Left kidney (tissue), 8 donors: ENCODE measurements at places on chromosomes 1 and 21. TPM values are rescaled to one million over a fixed set of nuclear protein-coding genes. Genes with fewer than 3 reads are reported as not detected.

DNA sequence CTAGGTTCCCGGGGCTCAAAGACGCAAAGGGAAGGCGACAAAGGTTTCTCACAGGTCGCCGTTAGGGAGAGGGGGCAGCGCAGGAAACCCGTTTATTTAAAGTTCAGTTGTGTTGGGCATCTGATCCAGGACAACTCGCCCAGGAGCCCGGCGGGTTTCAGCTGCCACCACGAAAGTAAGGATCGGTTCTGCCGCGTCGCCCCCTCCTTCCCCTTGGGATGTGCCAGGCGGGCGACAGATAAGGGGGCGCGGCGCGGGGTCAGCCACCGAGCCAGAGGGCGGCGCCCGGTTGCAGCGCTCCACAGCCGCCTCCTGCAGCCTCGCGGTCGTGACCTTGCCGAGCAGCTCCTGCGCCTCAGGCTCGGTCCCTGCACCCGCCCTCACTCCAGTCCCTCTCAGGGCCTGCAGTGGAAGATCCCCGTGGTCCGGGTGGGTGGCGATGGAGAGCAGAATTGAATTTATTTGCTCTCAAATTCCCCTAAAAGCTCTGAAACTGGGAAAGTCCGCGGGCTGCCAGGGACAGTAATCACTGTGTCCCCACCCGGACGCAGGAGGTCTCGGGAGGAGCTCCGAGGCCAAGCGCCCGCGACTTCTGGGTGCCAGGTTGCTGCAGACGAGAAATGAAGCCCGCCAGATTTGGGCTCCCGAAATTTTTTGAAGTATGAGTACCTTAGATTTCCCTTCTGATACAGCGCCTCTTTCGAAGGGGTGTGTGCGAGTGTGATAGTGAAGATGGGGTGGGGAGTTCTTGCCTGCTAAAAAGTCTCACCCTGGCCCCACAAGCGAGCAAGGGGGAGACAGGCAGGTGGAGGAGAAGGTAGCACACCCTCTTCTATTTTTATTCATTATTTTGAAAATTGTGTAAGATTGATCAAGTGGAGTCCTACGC, 28.4 kb upstream of the NFIA start:
- no peak for DNase-seq

- no peak for DNase-seq
These were observed 224.4 kb upstream of the POU3F1 start for GRCh38 chr1:38270849-38271633.

GRCh38 chr1:160519642-160520435, 3.2 kb downstream of the SLAMF6 start:
- DNase-seq, result no peak

GRCh38 chr1:55939866-55940265, 639.5 kb downstream of the PLPP3 start:
- DNase-seq, result no peak

DNA sequence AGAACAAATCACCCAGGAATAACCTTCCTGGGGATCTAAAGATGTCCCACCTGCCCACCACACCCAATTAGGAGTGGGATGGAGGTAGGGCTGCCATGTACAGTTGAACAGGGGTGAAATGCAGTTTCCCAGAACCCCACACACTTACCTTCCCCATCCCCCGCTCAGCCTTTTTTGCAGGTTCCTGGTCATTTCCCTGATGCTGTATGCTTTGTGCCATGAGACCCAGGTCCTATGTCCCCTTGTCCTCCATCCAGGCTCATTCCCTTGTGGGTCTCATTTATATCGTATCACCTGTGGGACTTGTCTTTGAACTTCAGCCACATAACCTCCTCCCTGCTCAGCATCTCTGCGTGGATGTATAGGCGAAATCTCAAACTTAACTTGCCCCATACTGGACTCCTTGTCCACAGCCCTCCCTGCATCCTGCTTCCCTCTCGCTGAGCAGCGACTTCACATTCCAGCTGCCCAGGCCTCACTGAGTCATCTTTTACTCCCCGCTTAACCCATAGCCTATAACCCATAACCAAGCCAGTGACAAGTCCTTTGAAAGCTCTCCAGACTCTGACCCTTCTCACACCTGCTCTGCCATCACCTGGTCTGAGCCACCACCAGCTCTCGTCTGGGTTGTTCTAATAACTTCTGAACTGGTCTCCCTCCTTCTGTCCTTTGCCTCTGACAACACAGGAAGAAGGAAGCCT, 4.7 kb downstream of the LDLRAD2 start:
- DNase-seq, result no peak

DNA sequence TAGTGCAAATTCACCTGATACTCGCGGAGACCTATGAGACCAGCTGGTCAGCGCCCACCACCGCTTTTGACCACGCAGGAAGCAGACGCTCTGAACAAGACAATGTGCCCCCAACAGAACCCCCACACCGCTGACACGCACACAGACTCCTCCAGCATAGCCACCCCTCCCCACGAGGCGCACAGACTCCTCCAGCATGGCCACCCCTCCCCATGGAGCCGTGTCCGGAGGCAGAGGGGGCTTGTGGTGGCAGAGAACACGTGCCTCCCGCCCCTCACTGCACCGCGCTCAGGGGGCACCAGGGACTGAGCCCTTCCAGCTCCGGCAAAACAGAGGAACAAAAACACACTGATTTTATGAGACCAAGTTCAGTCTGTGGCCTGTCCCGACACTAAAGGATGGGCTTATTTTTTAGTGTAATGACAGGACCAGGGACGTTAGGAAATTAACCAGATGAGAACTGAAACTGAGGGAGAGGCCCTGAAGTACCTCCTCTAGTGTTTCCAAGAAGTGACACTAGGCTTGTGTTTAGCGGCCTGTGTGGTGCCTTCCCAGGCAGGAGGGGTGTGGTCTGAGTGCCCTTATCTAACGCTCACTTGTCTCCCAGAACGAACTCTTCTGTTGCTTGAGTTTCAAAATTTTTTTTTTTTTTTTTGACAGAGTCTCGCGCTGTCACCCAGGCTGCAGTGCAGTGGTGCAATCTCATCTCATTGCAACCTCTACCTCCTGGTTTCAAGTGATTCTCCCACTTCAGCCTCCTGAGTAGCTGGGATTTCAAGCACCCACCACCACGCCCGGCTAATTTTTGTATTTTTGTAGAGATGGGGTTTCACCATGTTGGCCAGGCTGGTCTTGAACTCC, 10.0 kb upstream of the AGPAT3 start:
- DNase-seq, result no peak

DNA sequence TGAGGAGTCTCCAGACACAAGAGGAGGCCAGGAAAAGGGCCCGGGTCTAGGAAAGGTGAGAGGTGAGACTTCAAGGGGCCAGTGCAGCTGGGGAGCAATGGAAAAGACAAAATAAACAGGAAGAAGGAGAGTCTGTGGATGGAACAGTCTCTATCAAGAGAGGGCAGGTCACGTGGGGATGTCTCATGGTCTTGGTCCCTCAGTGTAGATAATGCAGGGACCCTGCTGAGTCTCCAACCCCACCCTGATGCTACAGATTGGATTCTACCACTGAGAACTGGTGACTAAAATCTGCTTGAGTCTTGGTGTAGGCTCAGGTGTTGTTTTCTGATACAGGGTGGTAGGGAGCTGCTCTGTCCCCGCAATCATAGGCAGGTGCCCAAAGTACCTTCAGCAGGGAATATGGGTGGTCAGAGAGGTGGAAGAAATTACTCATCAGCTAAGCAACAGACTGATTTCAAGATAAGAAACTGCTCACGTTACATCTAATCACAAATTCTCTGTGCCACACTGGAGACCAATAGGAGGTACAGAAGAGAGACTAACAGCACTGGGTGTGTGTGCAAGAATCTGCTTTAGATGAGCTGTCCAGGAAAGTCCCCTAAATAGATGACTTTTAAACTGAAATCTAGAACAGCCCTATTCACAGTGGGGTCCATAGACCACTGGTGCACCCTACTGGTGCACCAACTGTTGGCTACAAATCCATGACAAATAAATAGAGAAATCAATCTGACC, 101.5 kb upstream of the TLR5 start:
- DNase-seq, result no peak

FCRL4 gene
- not detected for polyA plus RNA-seq

GJB4 gene
- polyA plus RNA-seq, result 0.25 TPM

RC3H1 gene
- 18.8 TPM for polyA plus RNA-seq
